ENCODE measurements at places on chromosomes 5 and 9. TPM values are rescaled to one million over a fixed set of nuclear protein-coding genes. Genes with fewer than 3 reads are reported as not detected.

CAMK4 gene
- total RNA-seq, result 17.6 TPM

GPR150 gene
- total RNA-seq, result not detected

BTNL3 gene
- total RNA-seq, result not detected

LHX3 gene
- total RNA-seq, result not detected

C9 gene
- not detected for total RNA-seq

DMRTA1 gene
- 3.5 TPM for total RNA-seq
